Activated T-cell treated with anti-CD3 and anti-CD28 coated beads, Interleukin-2, amount 50 U/mL, for 72 hours (primary cell): ENCODE measurements at places on chromosomes 3 and 15. TPM values are rescaled to one million over a fixed set of nuclear protein-coding genes. Genes with fewer than 3 reads are reported as not detected.
A peak's percentile ranks its signal among the peaks of the same experiment; 100 is the strongest.

The RNF111 gene
- 30.4 TPM for total RNA-seq

The GRK7 gene
- total RNA-seq, result not detected

The RSRC1 gene
- 35.6 TPM for total RNA-seq

The SPATA12 gene
- total RNA-seq, result not detected

The GOLGA6L7 gene
- total RNA-seq, result not detected

The P2RY14 gene
- 0.34 TPM for total RNA-seq

The CHRM5 gene
- total RNA-seq, result not detected

The FEZF2 gene
- not detected for total RNA-seq

The SAMMSON gene
- total RNA-seq, result not detected

DNA sequence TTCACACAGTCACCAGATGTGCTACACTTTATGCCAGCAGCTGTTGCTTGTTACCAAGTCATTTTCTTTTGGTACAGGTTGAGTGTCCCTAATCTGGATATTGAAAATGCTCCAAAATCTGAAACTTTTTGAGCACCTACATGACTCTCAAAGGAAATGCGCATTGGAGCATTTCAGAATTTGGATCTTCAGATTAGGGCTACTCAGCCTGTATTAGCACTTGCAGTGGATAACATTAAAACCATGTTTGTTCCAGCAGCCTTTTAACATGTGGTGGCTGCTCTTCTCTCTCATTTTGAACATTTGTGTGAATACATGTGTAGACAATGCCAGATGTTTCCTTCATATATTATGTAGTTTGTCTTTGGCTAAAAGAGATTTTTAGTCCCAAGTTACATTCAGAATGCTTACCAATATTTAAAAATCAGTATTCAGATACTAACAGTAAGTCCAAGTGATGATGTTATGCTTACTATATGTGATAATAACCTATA is 230.9 kb upstream of the UBE2E1 start:
- no peak for DNase-seq

DNA sequence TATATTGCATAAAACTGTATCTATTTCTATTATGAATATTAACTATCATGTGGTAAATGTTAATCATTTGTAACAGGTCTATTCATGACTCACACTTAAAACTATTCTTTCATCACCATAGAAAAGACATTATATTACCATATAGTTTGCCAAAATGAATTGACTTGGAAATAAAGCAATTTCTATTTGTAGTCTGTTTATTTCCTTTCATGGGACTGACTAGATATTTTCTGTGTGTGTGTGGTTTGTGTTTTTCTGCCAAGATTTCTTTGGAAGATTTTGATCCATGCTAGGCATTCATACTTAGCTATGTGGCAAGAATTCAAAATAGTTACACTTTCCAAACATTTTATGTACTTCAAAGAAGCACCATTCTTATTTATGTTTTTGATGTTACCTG is 522.5 kb upstream of the AGTR1 start:
- DNase-seq, result no peak

DNA sequence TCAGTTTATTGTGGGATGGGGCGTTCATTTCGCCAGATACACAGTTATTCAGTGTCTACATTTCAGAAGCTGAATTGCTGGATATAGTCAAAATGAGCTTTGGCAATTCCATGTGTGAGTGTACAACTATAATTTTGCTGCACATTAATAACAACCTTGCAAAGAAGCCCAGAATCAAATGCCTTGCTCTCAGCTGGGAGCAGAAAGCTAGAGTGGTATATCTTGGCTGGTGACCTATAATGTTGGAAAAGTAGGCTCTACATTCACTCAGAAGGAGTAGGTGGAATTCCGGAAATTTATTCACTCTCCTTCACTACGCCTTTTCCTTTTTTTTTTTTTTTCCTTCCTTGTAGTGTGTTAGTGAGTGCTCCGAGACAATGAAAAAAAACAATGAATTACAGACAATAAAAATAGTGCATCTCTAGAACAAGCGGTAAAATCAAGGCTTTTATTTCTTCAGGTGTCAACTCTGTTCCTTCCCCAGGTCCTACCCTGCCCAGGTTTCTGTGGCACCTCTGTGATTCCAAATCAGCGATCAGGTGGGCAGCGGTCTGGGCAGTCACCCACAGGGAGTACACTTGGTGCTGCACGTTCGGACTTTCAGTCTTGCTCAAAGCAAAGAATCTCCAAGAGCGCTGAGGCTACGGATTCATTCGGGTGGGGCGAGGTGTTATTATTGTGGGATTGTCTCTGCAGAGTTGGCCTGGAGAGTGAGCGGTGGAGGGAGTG is 910 bp upstream of the ARPP21 start:
- no peak for DNase-seq

- no peak for DNase-seq
Measured at GRCh38 chr3:124283652-124284023, 291.7 kb upstream of the ROPN1 start.

- no peak for DNase-seq
Measured at GRCh38 chr3:150069633-150070032, 98.9 kb upstream of the PFN2 start.

DNA sequence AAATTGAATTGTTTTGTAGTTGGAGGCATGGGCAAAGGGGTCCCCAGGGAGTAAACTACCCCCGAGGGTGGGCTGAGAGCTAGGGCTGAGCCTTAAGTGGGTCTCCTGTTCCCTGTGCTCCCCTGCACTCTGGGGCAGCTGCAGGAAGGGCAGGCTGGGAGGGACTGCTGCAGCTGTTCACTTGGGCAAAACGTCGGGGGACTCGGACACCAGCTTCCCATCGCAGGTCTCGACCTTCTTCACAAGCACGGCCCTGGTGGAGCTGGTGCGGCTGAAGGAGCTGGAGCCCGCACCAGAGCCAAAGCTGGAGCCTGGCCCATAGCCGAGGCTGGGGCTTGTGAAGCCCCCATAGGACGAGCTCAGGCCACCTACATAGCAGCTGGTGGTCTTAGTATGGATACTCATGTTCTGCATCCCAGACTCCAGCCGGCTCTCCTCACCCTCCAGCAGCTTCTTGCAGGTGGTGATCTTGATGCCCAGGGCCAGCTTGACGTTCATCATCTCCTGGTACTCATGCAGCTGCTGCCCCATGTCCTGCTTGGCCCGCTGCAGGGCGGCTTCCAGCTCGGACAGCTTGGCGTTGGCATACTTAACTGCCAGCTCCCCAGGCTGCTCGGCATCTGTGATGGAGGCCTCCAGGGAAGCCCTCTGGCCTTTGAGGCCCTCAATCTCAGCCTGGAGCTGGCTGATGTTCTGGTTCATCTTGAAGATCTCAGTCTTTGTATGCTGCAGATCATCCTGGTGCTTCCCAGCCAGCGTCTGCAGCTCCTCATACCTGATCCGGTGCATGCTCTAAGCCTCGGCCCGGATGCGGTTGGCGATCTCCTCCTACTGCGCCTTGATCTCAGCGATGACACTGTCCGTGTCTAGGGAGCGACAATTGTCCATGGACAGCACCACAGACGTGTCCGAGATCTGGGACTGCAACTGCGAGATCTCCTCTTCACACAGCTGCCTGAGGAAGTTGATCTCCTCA is 423.5 kb upstream of the ARPP21 start:
- DNase-seq, result no peak

DNA sequence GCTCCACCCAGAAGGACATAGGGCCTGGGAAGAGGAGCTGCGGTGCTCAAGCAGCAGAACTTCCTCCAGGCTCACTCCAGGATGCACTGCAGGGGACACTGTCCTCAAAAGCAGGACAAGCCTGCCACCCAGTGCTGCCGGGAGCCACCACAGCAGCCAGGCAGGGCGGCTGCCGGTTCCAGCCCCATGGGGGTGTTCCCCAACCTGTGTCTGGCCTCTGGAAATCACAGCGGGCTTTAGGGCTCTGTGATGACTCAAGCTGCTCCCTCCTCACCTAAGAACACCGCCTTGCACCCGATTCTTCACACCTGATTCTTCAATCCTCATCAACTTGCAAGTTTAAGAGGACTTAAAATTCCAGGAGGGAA is 71.9 kb upstream of the SLC6A11 start:
- DNase-seq, result peak; percentile 21

- DNase-seq, result no peak
Measured at GRCh38 chr3:99952306-99952705, 134.6 kb downstream of the CMSS1 start.

DNA sequence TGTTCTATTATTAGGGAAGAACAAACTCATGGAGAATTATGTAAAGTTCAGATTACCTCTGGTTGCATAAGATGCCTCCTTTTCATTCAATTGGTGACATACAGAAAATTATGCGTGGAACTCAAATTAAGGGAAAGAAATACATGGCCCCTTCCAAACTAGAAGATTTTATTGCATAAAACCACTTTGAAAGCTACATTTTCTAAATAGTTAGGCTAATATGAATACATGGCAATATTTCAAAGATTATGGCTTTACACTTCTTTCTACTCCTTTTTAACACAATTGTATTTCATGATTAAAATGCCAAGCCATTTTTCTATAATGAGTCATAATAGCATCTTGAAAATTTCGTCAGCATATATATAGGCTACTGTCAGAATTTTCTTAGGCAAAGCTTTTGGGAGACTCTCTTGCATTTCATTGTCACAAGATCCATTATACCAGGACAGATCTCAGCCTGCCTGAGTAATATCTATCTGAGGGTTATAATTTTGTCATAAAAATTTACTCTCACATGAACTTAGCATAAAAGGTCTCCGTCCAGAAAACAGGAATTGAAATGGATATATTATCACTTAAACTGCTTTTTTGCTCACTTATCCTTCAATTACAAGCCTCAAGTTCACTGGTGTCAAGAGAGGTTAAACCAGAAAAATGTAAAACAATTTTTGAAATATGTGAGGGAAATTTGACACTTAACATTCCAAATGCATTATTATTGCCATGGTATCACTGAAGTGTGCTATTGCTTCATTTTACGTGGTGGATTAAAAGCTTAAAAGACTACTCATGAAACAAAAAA is 37.1 kb downstream of the CPA3 start:
- DNase-seq, result no peak

GRCh38 chr3:153026026-153026425 is 136.0 kb upstream of the RAP2B start:
- no peak for DNase-seq

GRCh38 chr3:4551051-4551711 is 58.0 kb downstream of the ITPR1 start:
- no peak for DNase-seq
